Fibroblast of skin of right quadriceps (primary cell): ENCODE measurements at places on chromosomes 2 and 18.
A peak's percentile ranks its signal among the peaks of the same experiment; 100 is the strongest.

GRCh38 chr2:152078662-152079061 lies 20.2 kb downstream of the CACNB4 start:
- no peak for DNase-seq

GRCh38 chr2:79041032-79041448 lies 15.5 kb downstream of the REG3G start:
- no peak for DNase-seq

DNA sequence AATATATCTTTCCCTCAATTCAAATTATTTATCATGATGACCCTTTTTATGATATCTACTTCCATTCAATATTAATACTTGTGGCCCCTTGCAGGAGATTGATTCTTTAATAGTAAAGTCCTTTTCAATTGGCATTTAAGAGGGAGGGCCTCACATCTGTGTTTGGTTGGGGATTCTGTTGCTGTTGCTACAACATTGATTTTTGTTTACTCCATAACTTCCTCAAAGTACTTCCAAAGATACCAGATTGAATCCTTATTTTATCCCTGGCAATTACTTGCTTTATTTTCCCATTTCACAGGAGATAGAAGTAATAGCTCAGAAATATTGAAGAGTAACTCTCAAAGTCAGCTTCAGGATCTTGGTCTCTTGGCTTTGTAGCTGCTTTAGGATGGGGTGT lies 32.8 kb downstream of the MEIS1 start:
- DNase-seq: no peak

GRCh38 chr2:161136696-161137324 lies 23.4 kb upstream of the TANK start:
- DNase-seq: peak; percentile 30

GRCh38 chr2:98793897-98794830 lies 63.2 kb upstream of the MGAT4A start:
- DNase-seq: no peak

DNA sequence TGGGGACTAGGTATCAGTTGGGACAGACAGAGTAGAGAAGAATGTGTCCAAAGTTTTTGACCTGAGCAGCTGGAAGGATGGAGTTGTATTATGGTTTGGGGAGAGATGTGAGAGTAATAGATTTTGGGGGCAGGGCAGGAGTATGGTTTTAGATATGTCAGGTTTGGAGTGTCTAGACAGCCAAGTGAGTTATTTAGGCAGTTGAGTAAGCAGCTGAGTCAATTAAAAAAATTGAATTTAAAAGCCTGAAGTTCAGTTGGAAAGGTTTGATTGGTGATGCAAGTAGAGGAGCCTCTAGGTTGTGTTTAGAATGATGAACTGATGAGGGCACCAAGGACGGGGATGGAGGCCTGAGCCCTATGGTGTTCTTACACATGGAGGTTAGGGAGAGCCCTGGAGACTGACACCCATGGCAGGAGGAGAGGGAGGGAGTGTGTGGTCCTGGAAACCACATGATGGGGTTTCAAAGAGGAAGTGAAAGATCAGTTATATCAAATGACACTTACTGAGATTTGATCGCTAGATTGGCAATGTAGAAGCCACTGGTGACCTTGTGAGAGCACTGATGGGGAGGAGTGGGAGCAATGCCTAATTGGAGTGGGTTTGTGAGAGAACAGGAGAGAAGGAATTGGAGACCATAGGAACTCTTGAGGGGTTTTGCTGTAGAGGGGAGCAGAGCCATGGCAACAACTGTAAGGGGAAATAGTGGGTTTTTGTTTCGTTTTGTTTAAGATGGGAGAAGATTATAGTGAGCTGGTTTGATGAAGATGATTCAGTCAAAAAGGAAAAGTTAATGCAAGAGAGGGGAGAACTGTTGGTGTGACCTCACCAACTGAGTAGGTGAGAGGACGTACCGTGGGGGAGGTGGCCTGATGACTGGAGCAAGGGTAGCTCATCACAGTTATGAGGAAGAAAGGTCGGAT lies 10.3 kb downstream of the ITGA6 start:
- no peak for DNase-seq

DNA sequence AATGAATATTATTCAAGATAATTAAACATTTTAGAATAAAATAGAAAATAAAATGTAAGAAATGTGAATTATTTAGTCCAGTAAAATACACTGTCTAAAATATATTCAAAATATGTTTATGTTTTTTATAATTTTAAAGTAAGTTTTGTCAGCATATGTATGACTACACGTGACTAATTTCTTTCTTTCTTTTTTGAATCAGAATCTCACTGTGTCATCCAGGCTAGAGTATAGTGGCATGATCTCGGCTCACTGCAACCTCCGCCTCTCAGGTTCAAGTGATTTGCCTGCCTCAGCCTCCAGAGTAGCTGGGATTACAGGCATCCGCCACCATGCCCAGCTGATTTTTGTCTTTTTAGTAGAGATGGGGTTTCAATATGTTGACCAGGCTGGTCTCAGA lies 19.1 kb upstream of the INO80D start:
- no peak for DNase-seq

DNA sequence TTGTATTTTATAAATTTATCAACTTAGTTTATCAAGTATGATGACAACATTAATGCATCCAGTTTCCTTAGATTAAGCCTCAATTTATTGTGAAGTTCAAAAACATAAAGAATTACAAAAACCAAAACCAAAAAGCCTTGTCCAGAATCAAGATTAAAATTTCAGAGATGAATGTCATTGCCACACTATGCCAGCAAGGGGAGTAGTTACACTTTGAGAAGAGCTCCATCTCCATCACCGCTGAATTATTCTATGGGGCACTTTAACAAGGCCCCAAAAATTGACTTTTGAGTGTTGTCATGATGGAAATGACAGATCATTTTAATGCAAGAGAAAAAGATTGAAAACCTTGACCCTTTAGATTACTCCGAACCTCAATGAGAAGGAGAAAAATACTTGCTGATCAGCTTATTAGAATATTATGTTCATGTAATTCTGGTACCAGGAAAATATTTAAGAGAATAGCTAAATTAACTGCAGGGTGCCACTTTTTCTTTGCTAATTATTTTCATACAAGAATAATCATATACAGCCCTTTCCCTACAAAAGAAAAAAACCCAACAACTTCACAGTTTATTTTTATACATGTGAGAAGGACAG lies 152.5 kb upstream of the AQP4 start:
- DNase-seq: no peak

- peak; percentile 19 for DNase-seq
Observed at GRCh38 chr2:200065477-200065876, 110.1 kb downstream of the MAIP1 start.

DNA sequence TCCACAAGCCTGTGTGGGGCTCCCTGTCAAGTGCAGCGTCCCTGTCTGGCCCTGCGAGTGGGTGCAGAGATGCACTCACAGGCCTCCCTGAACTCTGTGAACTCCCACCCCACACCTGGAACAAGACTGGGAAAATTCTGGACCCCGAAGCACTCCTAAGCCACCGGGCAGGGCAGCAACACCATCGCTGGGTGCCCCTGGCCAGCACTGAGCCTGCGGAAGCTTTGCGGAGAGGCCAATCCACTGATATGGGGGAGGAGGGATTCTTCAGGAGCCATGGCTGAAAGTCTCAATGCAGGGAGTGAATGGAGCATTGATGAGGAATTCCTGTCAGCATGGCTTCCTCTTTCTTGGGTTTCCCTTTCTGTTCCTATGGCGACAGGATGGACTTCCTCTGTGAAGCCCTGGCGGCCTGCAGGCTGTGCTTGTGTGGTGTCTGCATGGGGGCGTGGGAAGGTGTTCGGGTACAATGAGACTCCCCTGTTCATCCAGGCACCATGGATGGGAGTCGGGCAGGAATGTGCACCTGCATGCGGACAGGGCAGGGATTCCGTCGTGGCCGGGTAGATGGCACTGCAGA lies 15.1 kb downstream of the TRIB2 start:
- DNase-seq: no peak

- DNase-seq: no peak
Observed at GRCh38 chr2:199757233-199757870, 93.6 kb downstream of the FTCDNL1 start.

DNA sequence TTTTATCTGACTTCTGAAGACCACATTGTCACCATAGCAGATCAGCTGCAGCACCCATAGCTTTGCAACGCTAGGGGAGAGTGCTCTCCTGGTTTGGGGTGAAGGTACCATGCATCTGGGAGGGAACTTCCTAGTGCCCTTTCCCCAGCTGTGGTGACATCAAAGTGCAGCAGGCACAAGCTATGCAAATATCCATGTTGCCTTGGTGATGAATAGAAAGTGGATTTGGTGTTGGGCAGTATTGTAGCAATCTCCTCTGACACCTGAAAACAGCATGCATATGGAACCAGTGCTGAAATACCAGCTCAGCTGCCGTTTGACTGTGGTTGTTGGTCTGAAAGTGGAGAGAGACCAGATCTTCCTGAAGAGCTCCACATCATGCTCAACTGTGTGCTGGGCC lies 37.1 kb downstream of the BCL2L11 start:
- no peak for DNase-seq

- DNase-seq: peak; percentile 43
Observed at GRCh38 chr2:178397002-178397605, 53.9 kb downstream of the PRKRA start.

GRCh38 chr2:239006622-239007285 lies 158.9 kb downstream of the TWIST2 start:
- DNase-seq: peak; percentile 39

DNA sequence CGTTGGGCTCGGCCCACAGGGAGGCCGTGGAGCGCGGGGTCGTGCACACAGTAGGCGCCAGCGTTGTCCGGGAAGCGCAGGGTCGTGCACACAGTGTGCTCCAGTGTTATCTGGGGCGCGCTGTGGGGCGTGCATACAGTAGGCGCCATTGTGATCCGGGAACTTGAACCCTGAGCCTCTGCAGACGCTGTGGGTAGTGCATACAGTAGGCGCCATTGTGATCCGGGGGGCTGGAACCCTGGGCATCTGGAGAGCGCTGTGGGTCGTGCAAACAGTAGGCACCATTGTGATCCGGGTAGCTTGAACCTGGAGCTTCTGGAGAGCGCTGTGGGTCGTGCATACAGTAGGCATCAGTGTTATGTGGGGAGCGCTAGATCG lies 793 bp downstream of the ZNF236 start:
- no peak for DNase-seq

- DNase-seq: no peak
Observed at GRCh38 chr18:10240973-10241372, 213.5 kb upstream of the APCDD1 start.

DNA sequence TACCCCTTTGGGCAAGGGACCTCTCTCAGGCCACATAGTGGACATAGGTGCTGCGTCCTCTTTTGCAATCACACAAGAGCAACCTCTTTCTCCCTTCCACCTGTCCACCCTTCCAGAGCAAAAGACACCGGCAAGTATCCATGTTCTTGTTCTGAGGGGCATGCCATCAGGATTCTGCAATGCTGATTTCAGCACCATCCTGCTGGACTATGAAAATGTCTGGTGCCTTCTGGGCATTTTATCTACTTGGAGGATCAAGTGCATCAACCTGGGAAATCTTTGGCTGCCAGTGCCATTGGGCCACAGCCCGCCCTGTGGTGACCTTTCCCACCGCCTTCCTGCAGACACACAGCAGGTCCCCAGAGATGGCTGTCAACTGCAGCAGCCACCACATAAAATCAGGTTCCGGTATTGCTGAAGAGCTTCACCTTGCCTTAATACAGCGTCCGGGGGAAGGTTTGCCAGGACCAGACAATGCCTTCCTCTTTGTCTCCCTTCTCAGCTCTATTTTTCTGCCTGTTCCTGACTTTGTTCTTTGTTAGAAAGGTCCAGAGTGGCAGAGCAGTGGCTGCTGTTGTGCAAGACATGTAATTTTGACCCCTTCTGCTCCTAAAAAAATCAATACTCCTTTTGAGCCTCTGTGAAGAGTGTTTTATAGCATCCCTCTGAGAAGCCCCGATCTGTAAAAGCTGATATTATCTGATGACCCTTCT lies 18.5 kb upstream of the BOD1L2 start:
- no peak for DNase-seq

GRCh38 chr2:19861813-19862212 lies 40.0 kb downstream of the TTC32 start:
- peak; percentile 18 for DNase-seq

DNA sequence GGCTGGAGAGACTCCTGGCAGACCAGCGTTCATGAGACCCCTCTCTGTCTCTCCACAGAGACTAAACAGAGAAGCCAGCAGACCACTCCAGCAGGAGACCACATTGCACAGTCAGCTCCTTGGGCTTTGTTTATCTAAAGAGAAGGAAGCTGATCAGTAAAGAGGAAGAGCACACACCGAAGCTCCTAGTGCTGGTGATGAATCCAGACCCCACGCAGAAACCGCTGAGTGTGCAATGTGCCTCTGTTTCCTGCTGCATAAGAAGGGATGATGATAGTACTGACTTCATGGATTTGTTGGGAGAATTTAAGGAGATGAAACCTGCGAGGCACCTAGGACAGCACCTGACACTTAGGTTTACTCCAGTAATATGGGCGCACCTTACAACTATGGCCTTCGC lies 544.1 kb upstream of the ID2 start:
- no peak for DNase-seq

DNA sequence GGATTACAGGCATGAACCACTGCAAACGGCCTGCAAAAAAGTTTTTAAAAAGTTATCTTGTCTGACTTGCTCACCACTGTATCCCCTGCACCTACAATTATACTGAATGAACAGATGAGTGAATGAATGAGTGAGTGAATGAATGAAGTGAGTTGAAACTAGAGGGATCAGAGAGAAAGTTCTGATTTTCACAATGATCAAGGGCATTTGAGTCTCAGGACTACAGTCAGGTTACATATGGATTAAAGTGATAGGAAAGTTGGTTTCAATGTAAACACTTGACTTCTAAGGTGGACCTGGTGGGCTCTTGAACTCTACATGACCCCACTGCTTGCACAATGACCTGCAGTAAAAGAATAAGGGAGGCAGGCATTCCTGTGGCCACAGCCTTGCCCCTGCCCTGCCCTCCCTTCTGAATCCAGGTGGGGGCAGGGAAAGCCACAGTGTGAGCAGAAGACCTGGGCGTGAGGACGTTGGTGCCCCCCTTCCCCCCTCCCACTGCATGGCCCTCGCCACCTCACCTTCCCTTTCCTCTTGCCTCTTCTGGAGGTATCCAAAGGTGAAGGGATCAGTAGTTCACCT lies 10.7 kb downstream of the C2orf80 start:
- no peak for DNase-seq

- DNase-seq: peak; percentile 68
Observed at GRCh38 chr2:190069936-190070696, 7.6 kb upstream of the MSTN start.

DNA sequence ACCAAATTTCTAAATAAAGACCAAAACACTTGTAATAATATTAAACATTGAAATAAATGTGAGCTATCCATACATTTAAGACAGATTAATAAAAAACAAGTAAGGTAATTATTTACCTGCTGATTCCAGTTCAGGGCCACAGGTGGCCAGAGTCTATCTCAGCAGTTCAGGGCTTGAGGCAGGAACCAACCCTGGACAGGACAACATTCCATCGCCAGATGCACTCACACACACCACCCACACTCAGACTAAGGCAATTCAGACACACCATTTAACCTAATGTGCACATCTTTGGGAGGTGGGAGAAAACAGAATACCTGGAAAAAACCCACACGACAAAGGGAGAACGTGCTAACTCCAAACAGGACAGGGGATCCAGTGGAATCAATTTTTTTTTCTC lies 14.1 kb upstream of the WDSUB1 start:
- no peak for DNase-seq
